ENCODE measurements at places on chromosomes 2 and 18.

- DNase-seq: no peak
These were observed 1321.2 kb downstream of the DPP10 start for GRCh38 chr2:115763601-115764000.

GRCh38 chr2:9753276-9753600, 90.0 kb upstream of the TAF1B start:
- peak; percentile 54 for DNase-seq

DNA sequence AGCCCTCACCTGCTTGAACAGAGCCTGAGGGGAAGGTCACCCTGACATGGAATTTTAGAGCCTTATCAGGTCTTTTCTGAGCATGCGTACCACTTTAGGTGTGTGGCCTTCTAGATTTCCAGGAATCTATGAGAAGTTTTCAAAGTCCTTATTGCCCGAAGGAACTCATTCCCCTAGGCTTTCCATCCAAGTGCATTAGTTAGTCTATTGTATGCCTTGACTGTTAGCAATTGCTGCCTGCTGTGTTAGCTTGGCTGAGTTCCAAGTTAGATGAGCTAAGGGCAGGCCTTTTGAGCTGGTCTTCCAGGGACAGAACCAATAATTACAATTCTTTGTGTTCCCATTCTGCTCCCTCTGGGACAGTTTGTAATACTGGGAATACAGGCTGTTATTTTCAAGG, 30.8 kb upstream of the PUM2 start:
- DNase-seq: no peak

DNA sequence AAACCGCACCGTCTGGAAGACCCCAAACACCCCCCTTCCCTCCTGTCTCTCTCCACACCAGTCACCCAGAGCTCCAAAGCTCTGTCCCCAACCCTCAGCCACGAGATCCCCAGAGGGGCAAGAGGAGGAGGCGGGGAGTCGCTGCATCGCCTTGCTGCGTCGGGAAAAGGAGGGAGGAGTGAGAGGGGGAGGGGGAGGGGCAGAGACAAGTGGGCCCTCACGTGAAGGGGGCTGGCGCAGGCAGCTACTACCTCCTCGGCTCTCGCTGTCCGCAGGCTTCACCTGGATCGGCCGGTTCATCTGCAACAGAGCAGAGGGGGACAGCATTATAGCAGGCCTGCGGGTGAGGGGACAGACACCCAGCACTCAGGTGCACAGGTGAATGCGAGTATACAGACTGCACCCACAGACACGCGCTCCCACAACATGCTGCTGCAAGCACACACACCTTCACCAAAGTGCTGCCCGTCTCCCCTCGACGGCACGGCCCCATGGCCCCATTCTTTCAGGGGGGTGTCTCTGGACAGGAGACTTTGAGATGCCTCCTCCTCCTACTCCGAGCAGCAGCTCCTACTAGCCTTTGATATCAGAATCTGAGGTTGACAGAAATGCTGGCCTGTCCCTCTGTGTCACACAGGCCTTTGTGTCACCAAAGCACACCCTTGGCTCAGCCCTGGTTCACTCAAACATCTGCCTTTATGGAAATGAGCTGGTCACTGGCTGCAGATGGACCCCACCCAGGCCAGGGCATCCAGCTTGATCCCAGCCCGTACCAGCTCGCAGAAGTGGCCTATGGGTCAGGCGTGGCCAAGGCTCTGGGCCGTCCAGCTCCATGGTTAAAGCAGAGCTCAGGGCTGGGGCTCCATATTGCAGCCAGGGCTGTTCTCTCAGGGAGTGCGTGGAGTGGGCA, 243.8 kb downstream of the CELF4 start:
- DNase-seq: no peak

GRCh38 chr2:111905990-111906735, 7.8 kb downstream of the MERTK start:
- DNase-seq: no peak

- no peak for DNase-seq
These were observed 775.3 kb upstream of the NRXN1 start for GRCh38 chr2:51807229-51807628.

DNA sequence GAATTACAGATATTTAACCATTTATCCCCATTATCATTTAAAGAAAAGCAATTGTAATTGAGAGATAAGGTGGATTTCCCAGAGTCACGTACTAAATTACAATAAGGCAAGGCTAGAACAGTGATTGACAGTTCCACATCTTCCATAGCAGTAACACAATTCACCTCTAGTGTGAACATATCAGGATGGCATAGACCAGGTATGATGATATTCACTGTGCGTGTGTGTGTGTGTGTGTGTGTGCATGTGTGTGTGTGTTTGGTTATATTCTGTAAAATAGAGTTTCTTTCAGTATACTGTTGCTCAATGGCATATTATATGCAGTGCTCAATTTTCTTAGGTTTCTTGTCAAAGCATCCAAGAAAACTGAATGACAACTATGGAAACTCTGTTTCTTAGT, 1.7 kb downstream of the SCN2A start:
- no peak for DNase-seq

- DNase-seq: no peak
These were observed 126.8 kb downstream of the ZNF521 start for GRCh38 chr18:25225151-25225550.

DNA sequence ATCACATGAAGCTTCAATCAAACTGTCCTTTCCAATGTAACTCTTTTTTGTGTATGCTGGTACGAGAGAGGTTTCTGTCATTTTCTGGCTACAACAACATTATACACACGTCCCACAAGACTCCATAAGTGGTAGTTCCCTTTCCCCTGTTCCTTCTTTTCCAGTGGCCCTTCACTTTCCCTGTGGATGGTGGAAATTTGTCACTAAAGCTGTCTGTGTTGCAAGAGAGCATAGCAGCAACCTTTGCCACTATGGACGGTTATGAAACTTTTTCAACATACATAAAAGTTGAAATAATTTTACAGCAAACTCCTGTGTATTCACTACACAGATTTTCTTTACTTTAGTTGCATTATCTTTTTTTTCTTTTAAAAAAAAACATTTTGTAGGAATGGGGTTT, 18.7 kb downstream of the DBI start:
- DNase-seq: no peak

DNA sequence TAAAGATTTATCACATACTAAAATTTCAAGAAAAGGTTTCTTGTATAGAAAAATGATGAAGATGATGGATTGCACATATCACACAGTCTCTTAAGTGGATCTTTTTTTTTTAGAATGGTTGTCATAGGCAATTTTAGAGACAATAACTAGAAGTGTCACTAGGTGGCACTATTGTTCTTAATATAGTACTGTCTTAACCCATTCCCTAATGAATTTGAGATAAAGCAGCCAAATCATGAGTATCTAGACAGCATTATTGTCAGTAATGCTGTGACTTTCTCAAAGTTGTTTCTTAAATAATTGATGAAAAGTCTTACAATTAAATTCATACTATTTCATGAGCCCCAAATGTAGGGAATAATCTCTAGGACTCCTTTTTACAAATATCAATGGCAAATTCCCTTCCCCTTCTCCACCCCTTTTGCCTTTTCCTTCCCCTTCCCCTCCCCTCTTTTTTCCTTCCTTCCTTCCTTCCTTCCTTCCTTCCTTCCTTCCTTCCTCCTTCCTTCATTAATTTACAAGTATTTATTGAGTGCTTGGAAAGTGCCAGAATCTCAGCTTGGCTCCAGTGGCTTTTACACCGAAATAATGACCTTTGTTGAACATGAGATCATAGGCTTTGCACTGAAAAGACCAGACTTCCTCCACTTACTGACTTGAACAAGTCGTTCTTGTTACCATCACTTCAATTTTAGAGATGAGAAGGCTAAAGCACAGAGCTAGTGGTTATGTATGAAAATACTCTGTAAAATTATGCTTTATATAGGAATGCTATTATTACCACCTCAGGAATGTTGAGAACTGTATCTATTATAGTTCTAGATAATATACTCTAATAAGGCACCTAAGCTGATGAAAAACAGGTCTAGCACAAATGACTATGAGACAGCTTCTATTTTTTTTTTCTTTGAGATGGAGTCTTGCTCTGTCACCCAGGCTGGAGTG, 19.8 kb downstream of the MYL12B start:
- DNase-seq: no peak

DNA sequence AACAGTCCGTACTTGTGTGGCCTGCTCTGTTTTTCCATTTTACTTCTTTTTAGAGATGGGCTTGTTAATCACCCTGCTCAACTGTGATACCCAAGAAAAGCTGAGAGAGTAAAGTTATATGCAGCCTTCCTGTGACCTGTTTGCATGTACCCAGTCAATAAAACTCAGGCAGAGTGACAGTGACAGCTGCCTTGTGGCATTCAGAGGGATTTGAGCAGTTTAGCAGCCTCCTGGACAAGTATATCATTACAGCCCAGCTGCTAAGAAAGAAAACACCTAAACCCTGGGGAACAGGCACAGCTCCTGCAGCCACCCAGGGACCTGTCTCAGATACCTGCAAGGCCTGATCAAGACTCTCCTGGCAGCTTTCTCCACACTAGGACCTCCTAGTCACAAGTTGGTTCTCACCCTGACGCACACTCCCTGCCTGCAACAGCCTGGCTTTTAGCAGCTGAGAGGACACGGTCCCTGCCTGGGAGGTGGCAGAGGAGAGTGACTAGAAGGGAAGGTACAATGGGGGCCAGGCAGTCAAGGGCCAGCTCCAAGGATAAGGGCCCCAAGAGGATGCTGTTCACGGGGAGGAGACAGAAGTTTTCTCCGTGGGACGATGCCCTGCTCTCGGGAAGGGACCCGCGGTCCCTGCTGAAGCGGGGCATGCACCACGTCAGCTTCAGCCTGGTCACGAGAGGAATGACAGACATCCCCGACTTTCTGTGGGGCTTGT, at the start of gene LRRC30:
Gene LRRC30 (plus strand): TSS at position 464 of the 724 bp plus-strand sequence. CDS start 50 bp downstream, at position 514.
- DNase-seq: no peak

- no peak for DNase-seq
These were observed 135.7 kb downstream of the USP34 start for GRCh38 chr2:61335187-61335586.

GRCh38 chr2:129297430-129297829, 682.0 kb upstream of the RAB6C start:
- no peak for DNase-seq

GRCh38 chr2:203301667-203302066, 26.5 kb upstream of the ABI2 start:
- no peak for DNase-seq

DNA sequence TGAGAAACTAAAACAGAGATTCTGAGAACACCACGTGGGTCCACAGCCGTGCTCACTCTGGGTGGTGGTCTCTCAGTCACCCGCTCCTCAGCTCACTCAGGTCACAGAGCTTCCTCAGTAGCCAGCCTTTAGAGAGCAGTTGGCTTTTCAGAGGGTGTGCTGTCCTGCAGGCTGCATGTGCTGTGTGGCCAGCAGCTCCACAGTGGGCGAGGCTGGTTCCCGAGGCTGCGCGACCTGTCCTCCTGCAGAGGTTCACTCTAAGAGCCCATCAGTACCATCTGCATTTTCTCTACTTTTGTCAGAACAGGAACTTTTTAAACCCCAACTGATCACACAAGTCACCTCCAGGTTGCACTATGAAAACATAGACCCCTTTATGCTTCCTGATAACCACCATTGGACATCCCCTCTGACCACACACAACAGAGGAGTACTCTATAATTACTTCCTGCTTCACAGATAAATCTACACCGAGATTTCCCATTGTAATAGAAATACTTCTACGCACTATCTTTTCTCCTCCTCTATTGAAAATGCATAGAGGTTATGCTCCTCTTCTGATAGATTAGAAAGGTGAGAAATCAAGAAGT, 93.1 kb downstream of the GYPC start:
- DNase-seq: no peak

GRCh38 chr2:236637686-236638569, 68.3 kb downstream of the ACKR3 start:
- DNase-seq: no peak

DNA sequence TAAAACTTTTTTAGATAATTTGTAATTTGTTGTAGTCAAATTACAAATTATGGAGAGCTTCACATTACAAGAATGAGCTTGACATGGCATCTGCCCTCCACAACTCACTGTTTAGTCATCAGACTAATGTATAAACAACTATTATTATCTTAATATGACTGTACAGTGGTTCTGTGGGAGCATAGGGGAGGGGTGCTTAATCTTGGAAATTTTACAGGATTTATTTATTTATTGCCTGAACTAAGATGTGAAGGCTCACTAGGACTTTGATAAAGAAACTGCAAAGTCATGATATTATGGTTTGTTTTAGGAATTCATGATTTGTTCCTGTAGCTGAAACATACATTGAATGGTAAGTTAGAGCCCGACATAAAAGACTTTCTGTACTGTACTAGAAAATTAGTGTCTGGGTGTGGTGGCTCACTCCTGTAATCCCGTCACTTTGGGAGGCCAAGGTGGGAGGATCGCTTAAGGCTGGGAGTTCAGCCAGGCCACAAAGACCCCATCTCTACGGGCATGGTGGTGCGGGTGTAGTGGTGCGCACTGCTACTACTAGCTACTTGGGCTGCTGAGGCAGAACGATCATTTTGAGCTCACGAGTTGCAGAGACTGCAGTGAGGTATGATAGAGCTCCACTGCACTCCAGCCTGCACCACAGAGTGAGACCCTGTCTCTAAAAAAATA, 2.1 kb downstream of the MARCHF7 start:
- DNase-seq: no peak

DNA sequence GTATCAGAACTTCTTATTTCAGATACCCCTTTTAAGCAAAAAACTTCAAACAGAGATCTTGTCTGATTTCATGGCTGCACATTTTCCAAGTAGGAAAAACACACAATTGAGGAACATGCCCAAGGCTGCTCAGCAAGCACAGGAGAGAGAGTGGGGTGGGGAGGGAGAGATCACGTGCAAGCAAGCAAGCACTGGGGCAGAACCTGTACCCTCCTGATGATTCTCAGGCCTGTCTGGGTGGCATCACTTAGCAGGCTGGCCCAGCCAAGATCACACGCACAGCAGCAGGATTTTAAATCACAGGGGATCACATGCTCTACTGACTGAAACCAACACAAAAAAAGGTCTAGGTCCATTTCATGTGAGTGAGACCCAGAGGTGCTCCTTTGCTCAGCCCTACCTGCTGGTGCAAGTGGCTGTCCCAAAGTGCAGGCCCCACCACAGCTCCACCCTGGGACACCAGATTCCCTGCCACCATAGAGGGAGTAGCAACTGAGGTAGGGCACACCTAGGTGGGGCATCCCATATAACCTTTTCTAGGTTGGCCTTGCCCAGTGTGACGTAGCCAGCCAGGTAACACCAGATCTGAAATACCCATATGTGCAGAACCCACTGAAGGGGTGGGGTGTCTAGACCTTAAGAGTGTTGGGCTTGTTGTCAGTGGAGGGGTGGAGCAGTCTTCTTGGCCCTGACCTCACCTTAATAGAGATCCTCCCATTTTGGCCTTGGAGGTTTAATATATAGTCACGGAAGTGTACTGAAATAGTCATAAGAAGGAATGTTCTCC, 1.8 kb upstream of the LYPD6B start:
- DNase-seq: no peak

- no peak for DNase-seq
These were observed 23.4 kb upstream of the NEDD4L start for GRCh38 chr18:58020567-58021107.

GRCh38 chr2:229378386-229378785, 107.3 kb upstream of the PID1 start:
- no peak for DNase-seq

GRCh38 chr2:100655936-100656534, 93.2 kb downstream of the PDCL3 start:
- no peak for DNase-seq

GRCh38 chr2:237501892-237502513, 15.0 kb downstream of the MLPH start:
- no peak for DNase-seq

- no peak for DNase-seq
These were observed 397 bp downstream of the ZCCHC2 start for GRCh38 chr18:62523255-62523588.

- DNase-seq: no peak
These were observed 12.0 kb upstream of the TFPI start for GRCh38 chr2:187566266-187566665.

GRCh38 chr2:2890901-2891300, 486.7 kb downstream of the EIPR1 start:
- DNase-seq: no peak

Measured in CD4-positive, alpha-beta T cell treated with Interleukin-4 for 1 hour (primary cell).